Hippocampal formation (tissue), 2 donors: ENCODE measurements at places on chromosomes 7 and 10.
A peak's percentile ranks its signal among the peaks of the same experiment; 100 is the strongest.

- DNase-seq: no peak
Observed at GRCh38 chr10:104090611-104091010, 4.9 kb upstream of the COL17A1 start.

GRCh38 chr7:120991581-120991980, 3.1 kb downstream of the CPED1 start:
- DNase-seq: no peak

DNA sequence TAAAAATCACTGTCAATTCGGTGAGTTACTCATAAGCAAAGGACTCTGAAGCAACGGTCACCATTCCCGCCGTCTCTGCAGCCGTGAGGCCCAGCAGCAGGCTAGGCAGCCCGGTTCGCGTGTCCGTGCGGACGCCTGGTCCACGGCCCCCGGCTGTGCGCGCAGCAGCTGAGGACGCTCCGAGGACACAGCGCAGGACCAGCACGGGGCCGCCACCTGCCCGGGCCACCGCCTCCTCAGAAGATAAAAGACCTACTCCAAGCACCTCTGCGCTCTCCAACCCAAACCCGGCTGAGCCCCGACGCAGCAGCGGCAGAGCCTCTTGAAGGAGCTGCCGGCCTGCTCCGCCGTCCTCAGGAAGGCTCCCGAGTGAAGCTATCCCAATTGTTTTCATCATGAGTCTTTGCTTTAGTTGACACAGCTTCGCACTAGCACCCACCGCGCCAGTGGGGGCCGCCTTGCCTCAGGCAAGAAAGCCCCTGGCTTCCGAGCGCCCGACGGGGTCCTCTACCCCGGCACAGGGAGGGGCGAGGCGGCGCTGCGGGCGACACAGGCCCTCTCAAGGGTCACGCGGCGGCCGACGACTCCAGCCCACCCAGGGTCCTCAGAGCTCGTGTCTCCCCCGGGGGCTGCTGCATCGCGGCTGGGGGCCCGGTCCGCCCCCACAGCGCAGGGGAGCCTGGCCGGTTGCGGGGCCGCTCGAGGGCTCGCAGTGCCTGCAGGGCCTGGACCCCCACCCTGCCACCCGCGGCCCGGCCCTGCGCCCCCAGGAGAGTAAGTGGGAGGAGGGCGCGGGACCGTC, 16.9 kb upstream of the GPR146 start:
- DNase-seq: no peak

- no peak for DNase-seq
Observed at GRCh38 chr7:139656387-139656786, 121.4 kb downstream of the HIPK2 start.

- DNase-seq: no peak
Observed at GRCh38 chr10:28891058-28891713, 213.9 kb downstream of the BAMBI start.

DNA sequence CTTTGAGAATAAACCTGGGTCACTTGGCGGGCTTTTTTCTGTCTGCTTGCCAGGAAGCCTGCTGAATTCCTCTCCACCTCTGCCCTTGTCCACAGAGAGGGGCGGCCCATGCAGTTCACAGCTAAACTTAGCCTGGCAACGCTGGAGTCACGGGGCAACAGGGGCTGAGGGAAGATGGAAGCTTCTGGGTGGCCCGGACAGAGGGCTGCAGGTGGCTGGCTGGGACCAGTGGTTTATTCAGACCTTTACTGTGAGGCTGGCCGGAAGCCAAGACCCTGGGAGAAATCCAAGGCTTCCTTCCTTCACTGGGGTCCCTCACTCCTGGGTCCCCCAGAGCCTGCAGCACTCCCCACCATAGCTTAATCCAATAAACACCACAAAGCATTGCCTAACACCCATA, 17.0 kb downstream of the ITPRIP start:
- DNase-seq: no peak

DNA sequence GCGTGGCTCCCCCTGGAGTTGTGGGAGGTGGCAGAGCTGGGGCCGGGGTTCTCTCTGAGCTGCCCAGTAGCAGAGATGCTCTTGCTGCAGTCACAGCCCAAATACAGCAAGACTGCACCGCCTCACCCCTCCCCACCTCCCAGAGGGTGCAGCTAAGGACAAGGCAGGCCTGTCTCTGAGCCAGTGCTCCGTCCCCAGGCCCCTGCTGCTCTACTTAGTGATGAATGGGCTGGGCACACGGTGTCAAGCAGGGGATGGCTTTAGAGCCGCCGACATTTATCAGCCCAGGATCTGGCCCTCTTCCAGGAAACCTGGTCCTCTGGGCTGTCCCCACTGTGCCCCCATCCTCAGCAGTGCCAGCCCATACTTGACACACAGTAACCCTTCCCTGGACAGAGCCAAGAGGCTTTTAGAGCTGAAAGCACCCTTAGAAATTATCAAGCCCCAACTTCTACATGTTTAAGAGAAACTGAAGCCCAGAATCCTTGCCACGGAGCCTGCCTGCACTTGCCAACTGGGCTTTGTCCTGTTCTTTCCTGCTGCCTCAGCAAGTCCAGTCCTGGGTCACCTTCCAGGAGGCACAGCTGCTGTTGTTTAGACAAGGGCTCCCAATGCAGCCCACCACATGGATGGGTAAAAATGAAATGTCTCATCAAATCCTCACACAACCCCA, 137.1 kb upstream of the UNC5B start:
- no peak for DNase-seq

- DNase-seq: no peak
Observed at GRCh38 chr7:133776266-133776665, 350.9 kb upstream of the LRGUK start.

- peak; percentile 40 for DNase-seq
Observed at GRCh38 chr10:19811540-19811939, 4.7 kb upstream of the PLXDC2 start.

- DNase-seq: no peak
Observed at GRCh38 chr10:30491204-30491915, 57.4 kb downstream of the MAP3K8 start.

DNA sequence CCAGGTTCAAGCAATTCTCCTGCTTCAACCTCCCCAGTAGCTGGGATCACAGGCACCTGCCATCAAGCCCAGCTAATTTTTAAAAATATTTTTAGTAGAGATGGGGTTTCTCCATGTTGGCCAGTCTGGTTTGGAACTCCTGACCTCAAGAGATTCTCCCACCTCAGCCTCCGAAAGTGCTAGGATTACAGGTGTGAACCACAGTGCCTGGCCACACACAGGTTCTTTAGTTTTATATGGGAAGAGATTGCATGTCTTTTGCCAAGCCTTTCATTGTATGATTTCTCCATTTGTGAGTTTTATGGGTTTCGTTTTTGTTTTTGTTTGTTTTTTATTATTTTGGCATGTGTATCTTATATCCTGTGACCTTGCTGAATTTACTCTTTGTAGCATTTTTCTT, 40.9 kb downstream of the C1GALT1 start:
- no peak for DNase-seq

DNA sequence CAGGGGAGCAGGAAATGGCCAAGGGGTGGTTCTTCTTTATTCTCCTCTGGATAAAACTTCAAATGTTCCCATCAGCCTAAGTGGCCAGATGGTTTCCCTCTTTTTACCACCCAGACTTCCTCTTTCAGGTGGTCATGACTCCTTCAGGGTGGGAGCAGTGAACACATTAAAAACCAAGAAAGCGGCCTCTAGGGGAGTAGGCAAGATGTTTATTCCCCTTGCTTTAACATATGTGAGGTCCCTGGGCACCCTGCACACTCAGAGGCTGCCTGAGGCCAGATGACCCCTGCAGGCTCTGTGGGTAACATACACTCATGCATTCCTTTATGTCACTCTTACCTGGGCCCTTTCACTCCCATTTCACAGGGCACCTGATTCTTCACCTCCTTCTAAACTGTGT, 357.4 kb downstream of the ABCA13 start:
- DNase-seq: no peak

DNA sequence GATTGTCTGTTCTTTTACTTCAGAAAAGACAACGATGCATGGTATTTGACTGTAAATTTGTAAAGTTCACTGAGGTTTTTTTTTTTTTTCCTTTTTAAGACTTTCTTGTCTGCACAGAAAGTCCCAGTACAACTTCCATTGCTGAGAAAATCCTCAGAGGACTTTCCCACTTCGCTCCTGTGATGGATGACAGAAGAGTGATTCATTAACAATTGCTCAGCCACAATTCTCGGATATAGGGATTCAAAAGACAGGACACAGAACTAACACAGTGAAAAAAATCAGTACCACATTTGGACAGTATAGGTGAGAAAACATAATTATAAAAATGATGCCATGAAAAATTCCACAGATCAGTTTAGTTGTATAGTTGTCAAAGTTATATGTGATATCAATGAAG, 48.0 kb downstream of the SEC23IP start:
- DNase-seq: no peak

GRCh38 chr7:112204499-112205342, 1.5 kb downstream of the DOCK4 start:
- DNase-seq: peak; percentile 65

- DNase-seq: no peak
Observed at GRCh38 chr10:119782981-119783664, 57.3 kb downstream of the INPP5F start.

- DNase-seq: no peak
Observed at GRCh38 chr7:31029251-31030042, 22.7 kb upstream of the ADCYAP1R1 start.

DNA sequence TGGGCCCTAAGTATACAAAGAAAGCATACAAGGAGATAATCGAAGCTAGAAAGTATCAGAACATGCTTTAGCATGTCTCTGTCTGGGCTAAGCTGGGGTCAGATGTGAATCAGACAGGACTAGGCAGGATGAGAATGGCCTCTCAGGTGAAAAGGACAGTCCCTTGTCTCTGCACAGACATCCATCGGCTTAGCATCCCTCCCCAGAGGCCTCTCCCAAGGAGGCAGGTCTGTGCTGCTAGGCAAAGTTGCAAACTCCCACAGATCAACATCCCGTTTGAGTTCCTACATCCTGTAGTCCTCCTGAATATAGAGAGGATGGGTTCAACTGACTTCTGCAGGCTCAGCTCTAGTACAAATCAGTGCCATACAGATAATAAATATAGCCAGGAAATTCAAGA, 24.5 kb downstream of the CHST15 start:
- DNase-seq: no peak

GRCh38 chr10:37010741-37011140, 114.7 kb upstream of the ANKRD30A start:
- DNase-seq: no peak

- DNase-seq: no peak
Observed at GRCh38 chr10:49756641-49757040, 5.5 kb downstream of the OGDHL start.

GRCh38 chr7:92834507-92835260, 1.7 kb downstream of the CDK6 start:
- DNase-seq: no peak

- no peak for DNase-seq
Observed at GRCh38 chr10:121675344-121675743, 77.1 kb upstream of the FGFR2 start.

DNA sequence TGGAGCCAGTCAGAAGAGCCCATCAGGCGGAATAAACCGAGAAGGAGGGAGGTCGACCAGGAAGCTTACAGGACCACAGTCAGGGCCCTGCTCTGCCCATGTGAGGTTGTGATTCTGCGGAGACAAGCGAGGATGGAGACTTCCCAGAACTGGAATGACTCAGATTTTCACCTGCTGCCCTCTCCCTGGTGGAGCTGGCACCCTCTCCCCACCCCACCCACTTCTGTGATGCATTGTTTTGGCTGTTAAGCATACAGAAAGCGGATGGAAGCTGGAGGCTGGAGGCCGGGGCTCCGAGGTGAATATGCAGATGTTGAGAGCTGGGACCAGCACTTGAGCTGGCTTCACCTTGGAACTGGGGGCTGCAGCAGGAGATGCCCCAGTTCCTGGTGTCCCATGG, 57.4 kb downstream of the NPTX2 start:
- DNase-seq: no peak

GRCh38 chr10:85614566-85614965, 752.0 kb downstream of the GRID1 start:
- DNase-seq: no peak

GRCh38 chr10:72062382-72062781, 26.0 kb downstream of the SPOCK2 start:
- DNase-seq: no peak

DNA sequence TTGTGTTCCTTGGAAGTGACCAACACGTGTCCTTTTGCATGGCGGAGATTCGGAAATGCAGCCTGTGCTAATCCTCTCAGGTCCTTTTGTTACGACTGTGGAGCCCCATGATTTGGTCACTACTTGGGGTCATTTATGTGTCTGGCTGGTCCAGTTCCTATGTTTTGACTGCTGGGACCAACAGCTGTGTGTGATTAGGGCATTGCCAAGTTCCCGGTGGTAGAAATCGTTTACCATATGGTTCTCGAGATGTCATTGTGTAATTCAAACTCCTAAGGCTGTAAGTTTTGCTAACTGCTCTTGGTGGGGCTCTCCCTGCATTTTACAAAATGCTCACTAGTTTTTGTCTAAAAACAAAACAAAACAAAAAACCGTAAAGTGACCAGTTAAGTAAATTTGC, 62.0 kb downstream of the CCNY start:
- no peak for DNase-seq

DNA sequence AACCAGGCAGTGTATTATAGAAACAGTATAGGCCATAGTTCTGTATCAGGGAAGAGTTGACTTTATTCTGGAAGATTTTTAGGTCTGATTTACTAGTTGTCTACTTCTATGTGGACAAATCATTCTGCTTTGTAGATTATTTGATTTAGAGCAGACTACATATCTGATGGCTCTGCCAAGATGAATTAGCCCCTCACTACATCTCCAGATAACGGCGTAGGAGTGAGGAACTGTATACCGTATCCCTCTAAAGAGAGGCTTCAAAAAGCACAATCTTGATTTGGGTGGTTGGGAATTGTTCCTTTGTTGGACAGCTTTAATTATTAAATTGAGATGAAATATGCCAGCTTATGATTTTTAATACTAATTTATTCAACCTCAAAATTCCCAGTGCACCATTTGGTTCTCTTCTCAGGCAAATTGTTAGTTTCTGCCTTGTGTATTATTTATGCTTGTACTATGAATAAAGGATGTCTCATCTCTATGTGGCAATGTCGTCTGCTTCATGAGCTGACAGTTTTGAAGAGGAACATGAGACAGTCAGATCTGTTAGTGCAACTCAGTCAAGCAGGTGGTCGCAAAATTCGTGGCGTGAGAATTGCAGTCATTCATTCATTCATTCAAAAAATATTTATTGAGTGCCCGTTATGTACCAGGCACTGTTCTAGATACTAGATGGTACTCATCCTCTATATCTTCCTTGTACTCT, 422.8 kb downstream of the EXOC4 start:
- DNase-seq: no peak

- DNase-seq: no peak
Observed at GRCh38 chr7:25196132-25196896, 32.0 kb downstream of the NPVF start.

DNA sequence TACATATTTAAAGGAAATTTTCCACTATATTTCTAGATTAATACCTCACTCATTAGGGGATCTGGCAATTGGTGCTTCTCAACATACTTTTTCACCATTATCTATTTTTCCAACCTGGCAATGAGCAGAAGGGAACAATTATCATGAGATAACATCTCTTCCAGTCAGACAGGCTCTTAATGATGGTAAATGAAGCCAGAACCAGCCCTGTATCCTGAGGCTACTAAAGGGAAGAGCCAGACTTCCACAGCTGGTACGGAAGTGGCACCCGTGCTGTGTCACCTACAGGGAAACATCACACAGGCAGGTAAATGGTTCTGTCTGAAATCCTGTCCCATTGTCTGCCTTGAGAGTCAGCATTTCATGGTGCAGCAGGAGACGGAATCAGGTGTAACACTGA, 75.9 kb downstream of the ELMO1 start:
- DNase-seq: no peak
